Lung microvascular endothelial cell (primary cell): ENCODE measurements at places on chromosomes 5 and 9.
A peak's percentile ranks its signal among the peaks of the same experiment; 100 is the strongest.

- no peak for DNase-seq
Measured at GRCh38 chr9:19101203-19101602, 1.5 kb downstream of the HAUS6 start.

DNA sequence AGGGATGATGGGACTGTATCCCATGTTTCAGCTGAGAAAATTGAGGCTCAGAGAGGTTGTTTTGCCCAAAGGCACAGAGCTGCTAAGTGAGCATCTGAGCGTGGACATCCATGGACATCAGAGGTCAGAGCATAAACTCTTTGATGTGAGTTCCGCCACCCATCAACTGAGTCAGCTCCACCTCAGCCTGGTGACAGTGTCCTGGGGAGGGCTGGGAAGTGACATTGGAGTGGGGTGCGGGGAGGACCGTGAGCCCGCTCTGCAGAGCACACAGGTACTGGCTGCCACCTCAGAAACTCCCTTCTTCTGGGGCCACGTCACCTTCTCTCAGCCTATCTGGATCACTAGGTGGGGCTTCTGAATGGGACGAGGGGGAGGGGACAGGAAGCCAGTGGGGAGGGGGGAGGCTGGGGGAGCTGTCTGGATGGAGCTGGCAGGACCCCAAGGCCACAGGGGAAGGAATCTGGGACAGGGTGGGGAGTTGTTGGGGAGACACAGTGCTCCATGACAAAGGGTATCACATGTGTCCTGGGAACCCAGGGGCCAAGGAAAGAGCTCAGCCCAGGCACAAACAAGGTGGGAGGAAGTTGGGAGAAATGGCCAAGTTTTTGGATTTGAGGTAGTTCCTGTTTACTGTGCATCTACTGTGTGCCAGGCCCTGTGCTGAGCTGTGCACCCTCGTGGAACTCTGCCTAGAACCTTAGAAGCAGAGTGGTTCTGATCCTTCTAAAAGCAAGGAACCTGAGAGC, 2.5 kb downstream of the LAMC3 start:
- no peak for DNase-seq

- DNase-seq = no peak
Measured at GRCh38 chr5:89371646-89372045, 488.7 kb upstream of the MEF2C start.

DNA sequence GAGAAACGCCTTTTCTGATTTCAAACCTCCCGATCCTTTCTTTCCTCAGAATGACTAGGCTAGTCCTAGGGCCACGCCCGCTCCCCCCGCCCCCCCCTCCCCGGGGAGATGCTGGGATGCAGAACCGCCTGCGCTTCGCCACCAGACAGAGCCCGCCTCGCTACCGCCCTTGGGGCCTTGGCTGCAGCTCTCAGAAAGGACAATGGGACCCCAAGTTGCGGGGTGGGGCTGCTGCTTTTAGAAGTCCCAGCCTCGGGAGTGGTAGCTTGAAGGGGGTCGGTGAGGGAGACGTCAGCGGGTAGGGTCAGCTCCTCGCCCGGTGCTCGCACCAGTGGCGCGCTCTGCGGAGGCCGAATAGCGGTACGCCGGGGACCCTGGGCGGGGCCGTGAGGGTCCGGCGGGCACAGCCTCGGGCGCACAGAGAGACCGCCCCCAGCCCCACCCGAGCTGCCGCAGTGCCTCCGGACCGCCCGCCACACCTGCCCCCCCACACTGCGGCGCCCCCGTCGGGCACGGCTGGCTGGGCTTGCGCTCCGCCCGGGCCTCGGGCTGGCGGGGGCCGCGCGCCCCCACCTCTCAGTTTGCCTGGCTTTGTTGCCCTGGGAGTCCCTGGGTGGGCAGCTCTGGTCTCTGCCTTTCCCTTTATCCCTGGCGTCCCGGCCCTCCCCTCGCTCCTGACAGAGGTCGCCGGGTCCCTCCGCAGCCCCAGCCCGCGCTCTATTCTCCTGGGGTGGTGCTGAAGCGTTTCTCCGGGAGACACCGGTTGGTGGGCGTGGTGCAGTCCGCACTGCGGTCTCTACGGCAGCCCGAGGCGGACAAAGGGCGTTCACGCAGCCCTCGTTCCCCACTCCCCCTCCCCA, 1.2 kb downstream of the MAP1B start:
- peak; percentile 85 for DNase-seq

DNA sequence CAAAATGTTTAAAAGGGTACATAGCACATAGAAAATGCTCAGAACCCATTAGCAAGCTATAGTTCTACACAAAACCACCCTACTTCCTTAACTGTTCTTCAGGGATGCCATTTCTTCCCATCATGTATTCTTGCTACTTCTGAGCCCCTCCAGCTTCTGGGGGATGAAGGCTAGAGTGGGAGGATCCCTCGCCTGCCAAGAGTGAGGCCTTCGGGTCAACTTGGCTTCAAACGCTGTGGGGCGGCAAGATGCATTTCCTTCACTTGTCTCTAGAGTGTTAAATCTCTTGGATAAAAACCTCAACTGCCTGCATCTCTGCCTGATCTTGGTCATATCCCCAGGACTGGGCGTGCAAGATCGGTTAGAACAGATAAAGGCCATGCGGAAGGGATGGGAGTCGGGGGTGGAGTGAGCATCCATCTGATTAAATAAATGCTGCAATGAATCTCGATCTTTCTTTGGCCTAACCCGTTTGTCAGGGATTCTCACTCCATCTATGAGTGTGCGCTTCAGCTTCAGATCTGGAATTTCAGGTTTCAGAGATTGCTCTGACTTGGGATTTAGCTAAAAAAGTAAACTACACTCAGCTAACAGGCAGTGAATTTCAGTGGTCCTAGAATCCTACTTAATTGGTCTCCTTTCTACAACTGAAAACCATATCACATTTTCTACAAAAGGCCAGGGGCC, 118.0 kb upstream of the PANK3 start:
- DNase-seq = no peak

DNA sequence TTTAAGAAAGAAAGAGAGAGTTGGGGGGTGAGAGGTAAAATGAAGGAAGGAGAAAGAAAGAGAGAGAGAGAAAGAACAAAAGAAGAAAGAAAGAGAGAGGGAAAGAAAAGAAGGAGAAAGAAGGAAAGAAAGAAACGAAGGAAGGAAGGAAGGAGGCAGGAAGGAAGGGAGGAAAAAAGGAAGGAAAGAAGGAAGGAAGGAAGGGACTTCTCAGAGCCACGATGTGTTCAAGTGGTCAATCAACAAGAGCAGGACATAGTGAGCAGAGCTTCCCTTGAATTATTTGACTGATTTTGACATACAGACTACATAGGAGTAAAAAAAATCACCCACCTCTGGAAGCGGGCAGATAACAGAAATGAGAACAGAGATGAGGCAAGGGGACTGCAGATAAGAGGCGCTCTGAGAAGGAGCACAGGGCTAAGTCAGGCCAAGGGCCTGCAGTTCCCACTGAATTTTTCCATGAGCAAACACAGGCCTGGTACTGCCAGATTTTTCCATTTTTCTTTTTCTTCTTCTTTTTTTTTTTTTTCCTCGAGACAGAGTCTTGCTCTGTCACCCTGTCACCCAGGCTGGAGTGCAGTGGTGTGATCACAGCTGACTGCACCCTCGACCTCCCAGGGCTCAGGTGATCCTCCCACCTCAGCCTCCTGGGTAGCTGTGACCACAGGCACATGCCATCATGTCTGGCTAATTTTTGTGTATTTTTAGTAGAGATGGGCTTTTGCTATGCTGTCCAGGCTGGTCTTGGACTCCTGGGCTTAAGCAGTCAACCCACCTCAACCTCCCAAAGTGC, 77.7 kb upstream of the IL17B start:
- DNase-seq = no peak
